ENCODE measurements at places on chromosomes 13 and 19.

GRCh38 chr13:96636001-96636709, 358.1 kb downstream of the OXGR1 start:
- DNase-seq, result no peak

DNA sequence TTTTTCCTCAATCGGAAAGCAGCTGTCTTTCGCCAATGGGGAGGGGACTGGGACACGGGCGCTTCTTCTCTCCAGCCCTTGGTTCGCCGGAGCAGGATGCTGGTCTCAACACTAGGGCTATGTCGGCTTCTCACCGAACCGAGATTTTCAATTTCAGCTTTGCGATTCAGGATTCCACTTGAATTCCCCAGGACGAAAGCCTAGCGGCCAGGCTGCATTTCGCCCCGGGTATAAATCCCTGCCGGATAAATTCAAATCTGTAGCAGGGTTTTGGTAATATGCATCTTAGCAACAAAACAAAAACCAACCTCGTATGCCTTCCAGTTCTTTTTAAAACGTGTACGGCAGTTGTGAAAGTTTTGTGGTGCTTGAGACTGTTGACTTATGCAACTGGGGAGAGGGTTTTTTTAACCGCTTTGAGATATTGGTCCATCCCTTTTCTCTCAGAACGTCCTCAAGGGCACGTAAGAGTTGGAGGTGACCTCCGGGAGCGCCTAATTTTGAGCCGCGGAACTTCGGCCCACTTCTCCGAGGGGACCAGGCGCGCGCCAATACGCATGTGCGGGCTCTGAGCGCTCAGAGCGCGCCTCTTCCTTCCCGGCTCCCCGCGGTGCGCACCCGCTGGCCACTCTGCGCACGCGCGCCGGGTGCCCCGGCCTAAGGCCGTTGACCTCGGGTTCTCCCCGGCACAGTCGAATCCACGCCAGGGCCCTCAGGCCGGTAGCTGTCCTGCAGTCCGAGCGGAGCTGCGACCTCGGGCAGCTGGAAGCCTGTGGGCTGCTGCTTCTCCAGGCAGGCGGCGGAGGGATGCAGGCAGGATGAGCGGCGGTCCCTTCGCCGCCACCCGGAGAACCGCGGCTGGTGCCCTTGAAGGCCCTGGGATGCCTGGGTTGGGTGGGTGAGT, 7.6 kb downstream of the POU4F1 start:
- DNase-seq, result peak; percentile 61

GRCh38 chr19:33063753-33064457, 783 bp downstream of the RHPN2 start:
- peak; percentile 57 for DNase-seq

- DNase-seq, result no peak
These were observed 16.9 kb upstream of the ZNF254 start for GRCh38 chr19:24069905-24070657.

DNA sequence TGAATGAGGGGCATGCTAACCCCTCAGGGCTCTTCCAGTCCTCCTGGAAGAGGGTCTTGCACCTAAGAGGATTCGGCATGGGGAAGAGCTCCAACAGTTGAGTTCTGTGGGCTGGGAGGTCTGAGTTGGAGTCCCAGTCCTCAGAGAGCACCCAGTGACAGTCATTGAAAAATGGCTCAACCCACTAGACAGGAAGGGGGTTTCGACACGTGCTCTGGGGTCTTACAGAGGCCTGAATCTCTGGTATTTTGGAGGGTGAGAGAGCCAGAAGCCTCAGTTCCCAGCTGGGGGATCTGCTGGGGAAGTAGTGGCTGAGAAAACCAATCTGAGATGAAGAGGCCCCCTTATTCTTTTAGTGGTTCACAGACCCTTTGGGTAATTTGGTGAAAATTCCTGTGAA, 9.0 kb downstream of the PTH2 start:
- DNase-seq, result no peak

GRCh38 chr13:88919970-88920628, 1248.9 kb downstream of the SLITRK5 start:
- peak; percentile 29 for DNase-seq

- peak; percentile 79 for DNase-seq
These were observed at the start of gene CEACAM21 for GRCh38 chr19:41575998-41576397. Gene CEACAM21, plus strand, starts transcription at chr19:41576166. Its CDS starts 109 bp downstream, at chr19:41576275.

GRCh38 chr13:103656311-103656710, 590.1 kb upstream of the SLC10A2 start:
- no peak for DNase-seq

DNA sequence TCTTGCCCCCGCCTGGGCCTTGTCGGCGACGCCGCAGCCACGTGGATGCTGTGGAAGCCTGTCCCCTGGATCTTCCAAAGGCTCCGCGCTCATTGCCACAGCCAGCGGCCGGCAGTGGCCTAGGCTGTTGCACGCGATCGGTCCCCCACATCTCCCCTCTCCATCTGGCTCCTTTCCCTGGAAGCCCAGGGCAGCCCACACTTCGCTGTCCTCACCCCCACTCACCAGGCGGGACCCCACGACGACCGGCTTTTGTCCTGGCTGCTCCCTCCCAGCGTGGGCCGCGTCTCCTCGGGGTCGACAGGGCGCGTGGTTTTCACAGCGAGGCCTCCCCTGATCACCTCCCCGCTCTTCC, 605 bp upstream of the TEX30 start:
- DNase-seq, result no peak

DNA sequence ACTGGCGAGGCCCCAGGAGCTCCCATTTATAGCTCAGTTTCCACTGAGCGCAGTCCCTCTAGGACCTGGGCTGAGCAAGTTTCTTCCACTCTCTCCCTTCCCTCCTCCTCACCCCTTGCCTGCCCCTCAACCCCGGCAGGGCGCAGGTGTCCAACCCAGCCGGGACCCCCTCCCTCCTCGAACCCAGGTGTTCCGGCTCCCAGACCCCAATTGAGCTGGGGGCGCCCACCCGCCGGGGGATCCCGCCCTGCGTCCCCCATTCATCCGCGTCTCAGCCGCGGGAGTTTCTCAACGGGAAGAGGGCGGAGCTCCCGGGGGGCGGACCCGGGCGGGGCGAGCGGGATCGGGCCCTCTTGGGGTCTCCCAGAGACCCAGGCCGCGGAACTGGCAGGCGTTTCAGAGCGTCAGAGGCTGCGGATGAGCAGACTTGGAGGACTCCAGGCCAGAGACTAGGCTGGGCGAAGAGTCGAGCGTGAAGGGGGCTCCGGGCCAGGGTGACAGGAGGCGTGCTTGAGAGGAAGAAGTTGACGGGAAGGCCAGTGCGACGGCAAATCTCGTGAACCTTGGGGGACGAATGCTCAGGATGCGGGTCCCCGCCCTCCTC, at the start of gene KIRREL2:
KIRREL2 (plus strand) TSS at position 366 of the 604 bp plus-strand sequence; CDS start at position 575, 209 bp downstream.
- DNase-seq, result peak; percentile 73

DNA sequence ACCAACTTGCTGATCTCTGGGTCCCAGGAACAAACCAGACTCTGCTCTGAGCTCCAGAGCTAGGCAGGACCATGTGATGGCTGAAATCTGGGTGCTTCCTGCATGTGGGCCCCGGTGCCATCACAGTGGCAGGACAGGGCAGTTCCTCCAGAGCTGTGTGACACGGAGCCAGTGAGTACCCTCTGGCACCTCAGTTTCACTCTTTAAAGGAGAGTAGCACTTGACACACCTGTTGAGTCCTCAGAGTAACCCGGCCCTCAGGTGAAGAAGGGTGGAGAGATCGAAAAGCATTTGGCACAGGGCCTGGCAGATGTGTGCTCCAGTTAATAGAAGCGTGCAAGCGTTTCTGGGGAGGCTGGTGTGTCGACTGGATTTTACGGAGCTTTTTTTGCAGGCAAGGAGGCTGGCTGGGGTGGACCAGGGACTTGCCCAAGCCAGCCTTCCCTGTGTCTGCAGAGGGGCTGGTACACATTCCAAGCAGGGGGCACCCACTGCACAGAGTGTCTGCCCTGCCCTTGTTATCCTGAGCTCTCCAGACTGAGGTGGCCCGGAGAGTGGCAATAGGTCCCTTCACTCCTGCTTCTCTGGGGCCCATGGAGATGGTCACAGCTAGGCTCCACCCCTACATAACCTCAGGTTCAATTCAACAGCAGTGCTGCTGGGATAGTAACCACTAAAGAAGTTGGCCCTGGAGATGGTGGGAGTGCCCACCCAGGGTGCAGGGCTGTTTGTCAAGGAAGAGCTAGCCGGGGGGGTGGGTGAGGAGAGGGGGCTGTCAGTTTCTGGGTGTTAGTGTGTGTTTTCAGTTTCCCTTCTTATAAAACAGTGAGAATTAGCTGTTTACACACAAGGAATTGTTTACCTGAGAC, 8.3 kb downstream of the RPS19 start:
- DNase-seq, result no peak

GRCh38 chr13:80591976-80592740, 251.2 kb upstream of the SPRY2 start:
- DNase-seq, result no peak

All from GM13976 (cell line).